ENCODE measurements at places on chromosomes 1 and 21.

DNA sequence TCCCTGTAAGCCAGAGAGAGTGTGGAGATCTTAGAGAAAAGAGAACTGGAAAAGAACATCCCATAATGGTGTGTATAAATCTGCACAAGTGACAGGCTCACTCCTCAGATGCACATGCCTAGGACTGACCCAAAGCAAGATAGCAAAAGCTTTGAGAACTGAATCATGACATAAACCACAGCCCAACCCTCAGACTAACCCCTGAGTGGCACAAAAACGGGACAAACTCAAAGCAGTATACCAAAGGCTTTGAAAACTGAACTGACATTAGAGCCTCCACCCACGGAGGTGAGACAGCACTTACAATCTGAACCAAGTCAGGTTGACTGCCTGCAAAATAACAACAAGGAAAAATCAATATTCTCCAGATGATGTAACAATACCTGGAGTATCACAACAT, 70.8 kb downstream of the TIAM1 start:
- DNase-seq, result no peak

DNA sequence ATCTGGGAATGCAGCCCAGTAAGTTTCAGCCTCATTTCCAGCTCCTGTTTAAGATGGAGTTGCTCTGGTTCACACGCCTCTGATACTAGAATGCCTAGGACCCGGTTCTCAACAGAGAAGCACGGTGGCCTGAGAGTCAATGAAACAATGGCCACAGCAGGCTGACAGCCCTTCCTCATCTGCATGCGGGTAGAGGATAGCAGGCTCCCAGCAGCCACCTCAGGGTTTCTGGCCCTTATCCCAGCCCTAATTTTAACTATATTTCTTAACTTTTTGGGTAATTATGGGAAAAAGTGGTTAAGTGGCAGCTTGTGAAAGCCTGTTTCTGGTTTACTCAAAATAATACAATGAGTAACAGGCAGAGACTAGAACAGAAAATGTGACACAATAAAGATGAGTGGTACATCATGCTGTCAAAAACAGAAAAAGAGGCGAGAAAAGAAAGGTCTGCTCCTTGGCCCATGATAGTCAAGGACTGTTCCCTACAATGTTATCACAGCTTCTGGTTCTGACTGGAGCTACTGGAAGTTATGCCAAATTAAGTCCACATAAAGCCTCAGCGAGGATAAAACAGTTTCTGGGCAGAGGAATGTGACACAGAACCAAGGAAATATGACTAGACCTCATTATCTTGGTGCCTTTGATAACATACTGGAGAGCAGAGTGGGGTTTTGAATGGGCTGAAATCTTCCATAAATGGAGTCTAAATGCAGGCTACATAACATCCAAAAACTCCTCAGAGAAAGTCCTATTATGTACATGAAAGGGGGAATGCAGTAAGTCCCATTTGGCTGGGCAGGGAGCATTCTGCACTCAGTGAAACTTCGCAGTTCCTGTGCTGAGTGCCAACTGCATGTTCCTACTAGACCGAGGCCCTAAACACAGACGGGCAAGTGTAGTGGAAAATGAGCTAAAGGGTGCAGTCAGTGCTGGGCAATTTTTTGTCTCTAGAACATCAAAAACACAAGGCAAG, 92.1 kb downstream of the NIBAN1 start:
- DNase-seq, result no peak

GRCh38 chr1:228798548-228798947, 63.3 kb downstream of the RHOU start:
- no peak for DNase-seq

DNA sequence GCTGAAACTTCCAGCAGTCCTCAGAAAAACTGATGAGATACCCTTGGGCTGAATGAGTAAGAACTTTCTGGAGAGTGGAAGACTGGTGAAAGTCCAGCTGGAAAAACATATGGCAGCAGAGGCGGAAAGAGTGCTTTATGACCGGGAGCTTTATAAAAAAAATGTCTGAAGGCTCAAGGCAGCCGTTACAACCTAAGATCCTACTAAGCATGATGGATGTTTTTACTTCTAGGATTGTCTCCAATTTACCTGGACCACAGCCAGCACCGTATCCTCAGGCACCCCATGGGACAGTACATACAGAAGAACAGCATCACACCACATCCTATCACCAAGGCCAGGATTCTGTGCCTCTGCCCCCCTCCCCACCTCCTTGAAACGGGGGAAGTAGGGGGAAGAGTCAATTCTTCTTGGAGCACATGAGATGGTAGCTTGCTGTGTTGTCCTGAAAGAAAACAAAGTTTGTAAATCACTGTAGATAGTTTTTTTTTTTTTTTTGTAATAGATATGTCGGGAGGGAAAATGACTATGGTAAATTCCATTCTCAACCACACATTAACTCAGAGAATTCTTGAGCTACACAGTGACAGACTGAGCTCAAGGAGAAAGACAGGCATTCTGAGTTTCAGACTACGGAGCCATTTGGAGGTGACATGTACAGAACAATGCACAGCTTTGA, 11.8 kb upstream of the IRF2BP2 start:
- no peak for DNase-seq

- DNase-seq, result no peak
Measured at GRCh38 chr1:214349008-214349407, 68.0 kb downstream of the SMYD2 start.

- DNase-seq, result no peak
Measured at GRCh38 chr21:27306791-27307775, 340.2 kb upstream of the ADAMTS5 start.

- DNase-seq, result no peak
Measured at GRCh38 chr1:175267716-175268416, 75.3 kb upstream of the KIAA0040 start.

- DNase-seq, result no peak
Measured at GRCh38 chr1:66283622-66284041, 250.3 kb upstream of the SGIP1 start.

- no peak for DNase-seq
Measured at GRCh38 chr1:232622378-232622777, 7.6 kb downstream of the SIPA1L2 start.

DNA sequence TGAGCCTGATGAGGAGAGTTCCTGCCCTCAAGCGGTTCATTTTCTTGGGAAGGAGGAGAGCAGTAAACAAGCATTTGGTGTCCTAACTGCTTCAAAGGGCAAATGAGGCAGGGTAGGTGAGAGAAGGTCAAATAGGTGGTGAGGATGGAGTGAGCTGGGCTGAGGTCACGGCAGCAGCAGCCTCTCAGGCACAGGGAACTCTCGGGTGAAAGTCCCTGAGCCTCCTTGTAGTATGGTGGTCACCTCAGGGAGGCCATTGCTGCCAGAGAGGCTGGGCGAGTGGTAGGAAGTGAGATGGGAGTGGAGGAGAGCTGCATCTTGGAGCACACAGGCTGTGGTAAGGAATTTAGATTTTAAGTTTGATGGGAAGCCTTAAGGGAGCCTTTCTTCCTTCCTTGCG, 4.0 kb downstream of the ADARB1 start:
- DNase-seq, result no peak
